ENCODE measurements at places on chromosomes 3 and 15.

- DNase-seq, result no peak
Observed at GRCh38 chr3:162096874-162097273, 600.3 kb downstream of the OTOL1 start.

DNA sequence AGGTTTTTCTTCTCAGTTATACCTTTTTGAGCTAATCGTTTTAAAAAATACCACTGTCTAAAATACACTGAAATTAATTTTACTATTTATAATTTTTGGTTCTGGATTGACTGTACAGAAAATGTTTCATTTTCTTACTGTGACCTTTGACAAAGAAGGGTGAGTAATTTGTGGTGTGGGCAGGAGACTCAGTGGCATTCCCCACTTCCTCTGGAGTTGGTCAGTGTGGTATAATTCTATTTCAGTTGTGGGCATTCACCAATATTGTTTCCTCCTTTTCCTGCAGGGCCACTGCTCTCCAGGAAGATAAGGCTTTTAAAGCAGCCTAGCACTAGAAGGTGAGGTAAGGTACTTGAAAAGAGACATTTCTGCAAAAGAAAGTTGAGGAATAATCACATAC is 6.5 kb downstream of the DAG1 start:
- no peak for DNase-seq

DNA sequence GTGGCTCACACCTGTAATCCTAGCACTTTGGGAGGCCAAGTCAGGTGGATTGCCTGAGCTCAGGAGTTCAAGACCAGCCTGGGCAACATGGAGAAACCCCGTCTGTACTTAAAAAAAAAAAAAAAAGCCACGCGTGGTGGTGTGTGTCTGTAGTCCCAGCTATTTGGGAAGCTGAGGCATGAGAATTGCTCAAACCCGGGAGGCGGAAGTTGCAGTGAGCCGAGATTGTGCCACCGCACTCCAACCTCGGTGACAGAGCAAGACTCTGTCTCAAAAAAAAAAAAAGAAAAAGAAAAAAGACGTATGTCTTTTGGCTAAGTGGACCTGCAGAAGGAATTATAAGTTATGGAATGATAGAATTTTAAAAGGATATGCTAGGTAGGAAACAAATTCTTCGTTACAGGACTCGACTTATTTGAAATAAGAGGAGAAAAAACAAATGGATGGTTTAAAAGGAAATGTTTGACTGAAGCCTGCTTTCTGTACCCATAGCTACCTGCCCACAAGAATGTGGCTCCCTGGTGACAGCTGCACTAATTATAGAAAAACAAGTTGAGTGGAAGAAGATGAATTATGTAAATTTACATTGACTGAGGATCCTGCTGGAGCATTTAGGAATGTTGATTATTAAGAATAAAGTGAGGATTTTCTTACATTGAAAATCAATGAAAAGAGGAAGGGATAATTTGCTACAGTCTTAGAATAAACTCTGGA is 36.0 kb upstream of the SKIL start:
- DNase-seq, result no peak

- DNase-seq, result no peak
Observed at GRCh38 chr15:41882689-41883483, 11.0 kb downstream of the SPTBN5 start.

DNA sequence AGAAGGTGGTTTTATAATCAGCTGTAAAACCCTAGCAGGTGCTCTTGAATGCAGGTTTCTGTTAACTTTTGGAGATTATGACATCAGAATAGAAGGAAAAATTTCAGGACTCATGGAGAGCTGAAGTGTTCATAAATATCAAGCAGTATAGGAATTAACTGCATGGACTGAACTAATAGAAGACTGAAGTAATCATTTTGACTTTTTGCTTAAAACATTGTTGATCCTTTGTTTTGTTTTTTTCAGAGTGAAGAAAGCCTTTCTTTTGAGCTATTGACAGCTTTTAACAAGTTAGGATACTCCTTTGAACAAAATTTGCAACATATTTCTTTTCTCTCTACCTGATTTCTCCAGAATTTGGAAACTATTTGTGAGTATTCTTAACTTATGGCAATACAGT is 70.6 kb upstream of the DAZL start:
- no peak for DNase-seq

DNA sequence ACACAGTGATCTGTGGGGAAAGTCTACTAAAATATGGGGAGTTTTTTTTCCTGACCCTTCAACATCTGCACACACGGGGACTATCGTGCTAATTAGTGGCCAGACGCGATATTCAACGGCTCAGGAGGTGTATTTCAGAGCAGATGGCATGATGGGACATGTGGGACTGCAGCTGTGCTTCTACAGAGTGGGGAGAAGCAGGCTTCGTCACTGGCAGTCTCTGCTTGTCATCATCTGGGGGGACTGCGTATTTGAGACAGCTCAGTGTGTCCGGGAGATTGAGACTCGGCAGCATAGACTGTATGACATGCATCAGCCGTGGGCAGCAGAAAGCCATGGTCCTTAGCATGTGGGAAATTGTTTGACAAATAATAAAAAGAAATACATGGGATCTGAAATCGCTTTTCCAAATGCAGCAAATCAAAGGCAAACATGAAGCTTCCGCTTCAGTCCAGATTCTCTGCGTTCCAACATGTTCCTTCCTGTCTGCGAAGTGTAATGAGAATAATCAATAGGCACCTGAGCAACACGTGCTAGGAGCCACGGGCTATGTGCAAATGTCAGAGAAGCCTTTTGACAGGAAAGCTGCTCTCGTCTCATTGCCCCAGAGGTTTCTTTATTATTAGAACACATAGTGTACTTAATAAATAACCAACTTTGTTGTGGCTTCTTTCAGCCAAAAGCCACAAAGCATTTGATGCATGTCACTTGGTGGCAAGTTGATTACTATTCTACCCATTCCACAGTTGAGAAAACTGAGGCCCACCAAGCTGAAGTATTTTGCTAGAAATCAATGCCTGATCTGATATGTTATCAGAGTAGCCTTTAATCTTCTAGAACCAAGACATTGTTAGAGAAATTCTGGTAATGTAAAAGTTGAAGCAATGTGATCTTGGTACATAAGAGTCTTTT is 276.3 kb downstream of the RYR3 start:
- DNase-seq, result no peak

DNA sequence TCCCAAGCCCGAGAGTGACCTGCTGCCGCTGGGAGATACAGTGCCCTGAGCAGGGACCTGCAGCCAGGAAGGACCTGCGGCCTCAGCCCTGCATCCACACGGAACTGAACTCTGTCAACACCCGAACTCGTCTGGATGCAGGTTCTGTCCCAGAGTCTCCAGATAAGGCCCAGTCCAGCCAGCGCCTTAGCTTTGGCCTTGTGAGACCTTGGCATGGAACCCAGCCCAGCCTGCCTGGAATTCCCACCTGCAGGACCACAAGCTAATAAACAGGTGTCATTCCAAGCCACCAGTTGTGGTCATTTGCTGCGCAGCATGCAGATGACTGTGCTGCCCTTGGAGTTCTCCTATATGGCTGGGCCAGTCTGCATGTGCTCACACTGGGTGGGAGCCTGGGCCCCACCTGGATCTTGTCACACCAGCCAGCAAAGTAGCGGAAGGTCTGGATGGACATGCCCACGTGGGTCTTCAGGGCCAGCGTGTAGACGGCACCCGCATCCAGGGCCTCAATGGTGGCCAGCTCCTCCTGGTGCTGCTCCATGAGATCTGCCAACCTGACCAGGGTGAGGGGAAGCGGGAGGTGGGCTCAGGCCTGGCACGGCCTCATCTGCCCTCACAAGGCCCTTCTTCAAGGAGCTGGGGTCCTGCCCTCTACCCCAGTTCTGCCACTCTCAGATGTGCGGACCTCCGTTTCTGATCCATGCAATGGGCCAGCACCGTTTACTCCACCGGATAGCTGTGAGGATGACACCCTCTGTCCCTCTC is 47.2 kb upstream of the SLC41A3 start:
- DNase-seq, result no peak

DNA sequence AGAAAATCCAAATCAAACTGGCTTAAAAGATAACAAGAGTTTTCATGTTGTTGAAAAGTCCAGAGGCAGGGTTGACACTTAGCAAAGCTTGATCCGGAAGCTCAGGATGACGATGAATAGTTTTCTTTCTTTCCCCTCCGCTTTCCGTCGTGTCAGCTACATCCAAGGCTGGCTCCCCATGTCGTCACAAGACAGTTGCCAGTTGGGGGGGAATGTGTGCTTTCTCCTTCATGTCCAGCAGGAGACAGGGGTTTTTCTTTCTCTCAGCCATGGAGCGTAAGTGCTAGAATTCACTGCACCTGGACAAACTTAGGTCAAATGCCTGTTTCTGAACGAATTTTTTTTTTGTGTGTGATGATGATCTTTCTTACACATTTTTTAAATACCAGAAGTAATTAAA is 273.8 kb upstream of the RGMA start:
- DNase-seq, result no peak

- no peak for DNase-seq
Observed at GRCh38 chr3:117919621-117920020, 1115.0 kb downstream of the IGSF11 start.

- no peak for DNase-seq
Observed at GRCh38 chr3:100602506-100603444, 6.6 kb upstream of the ADGRG7 start.

DNA sequence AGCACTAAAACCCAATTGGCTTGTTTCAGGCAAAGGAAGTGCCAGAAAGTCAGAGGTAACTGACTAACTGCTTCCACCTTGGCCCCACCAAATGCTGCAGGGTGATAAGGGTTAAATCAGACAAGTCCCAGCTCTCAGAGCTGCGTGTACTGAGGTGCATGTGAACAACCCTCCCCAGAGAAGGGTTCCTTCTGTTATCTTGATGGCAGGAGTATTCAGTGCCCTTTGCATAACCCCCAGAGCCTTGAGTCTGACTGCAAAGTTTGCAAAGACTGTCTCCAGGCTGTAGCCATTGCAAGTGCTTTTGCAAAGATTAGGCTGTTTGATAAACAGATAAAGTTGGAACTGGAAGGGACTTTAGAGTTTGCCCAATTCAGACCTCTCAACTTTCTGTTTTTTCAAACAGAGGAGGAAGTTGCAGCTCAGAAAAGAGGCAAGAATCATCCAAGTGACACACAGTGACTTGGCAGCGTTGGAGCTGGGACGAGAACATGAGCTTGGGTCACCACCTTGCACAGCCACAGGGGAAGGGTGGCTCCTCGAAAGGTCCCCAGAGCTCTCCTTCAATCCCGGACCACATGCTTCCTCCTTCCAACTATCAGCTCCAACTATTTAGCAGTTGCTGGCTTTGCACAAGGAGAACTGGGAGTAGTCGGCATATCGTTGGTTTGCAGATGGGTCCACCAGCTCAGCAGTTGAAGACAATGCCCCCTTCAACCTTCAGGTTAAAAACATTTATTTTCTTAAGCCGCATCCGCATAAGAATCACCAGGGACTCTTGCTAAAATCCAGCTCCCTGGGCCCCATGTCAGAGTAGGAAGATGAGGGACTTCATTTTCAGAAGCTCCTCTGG is 224.8 kb upstream of the HES1 start:
- no peak for DNase-seq

- DNase-seq, result no peak
Observed at GRCh38 chr3:186955898-186956696, 25.8 kb downstream of the ST6GAL1 start.

DNA sequence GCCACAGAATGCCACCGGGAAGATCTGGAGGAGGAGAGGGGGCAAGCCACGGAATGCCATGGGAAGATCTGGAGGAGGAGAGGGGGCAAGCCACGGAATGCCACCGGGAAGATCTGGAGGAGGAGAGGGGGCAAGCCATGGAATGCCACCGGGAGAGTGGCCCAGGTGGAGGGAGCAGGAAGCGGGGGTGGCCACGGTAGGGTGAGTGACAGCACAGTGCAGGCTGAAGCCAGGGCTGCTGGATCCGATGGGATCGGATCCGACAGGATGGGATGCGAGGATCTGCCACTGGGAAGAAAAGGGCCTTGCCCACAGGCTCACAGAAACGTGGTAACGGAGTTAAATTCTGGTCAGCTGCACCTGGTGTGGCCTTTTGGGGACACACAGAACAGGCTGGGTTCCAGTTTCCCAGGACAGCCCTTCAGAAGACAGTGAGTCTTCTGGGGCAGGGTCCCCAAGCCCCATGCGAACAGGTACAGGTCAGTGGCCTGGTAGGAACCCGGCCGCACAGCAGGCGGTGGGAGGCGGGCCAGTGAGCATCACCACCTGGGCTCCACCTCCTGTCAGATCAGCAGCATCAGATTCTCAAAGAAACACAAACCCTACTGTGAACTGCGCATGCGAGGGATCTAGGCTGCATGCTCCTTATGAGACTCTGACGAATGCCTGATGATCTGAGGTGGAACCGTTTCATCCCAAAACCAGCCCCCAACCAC is 58.8 kb downstream of the XXYLT1 start:
- no peak for DNase-seq

- no peak for DNase-seq
Observed at GRCh38 chr15:90809536-90809935, 58.9 kb upstream of the FURIN start.

DNA sequence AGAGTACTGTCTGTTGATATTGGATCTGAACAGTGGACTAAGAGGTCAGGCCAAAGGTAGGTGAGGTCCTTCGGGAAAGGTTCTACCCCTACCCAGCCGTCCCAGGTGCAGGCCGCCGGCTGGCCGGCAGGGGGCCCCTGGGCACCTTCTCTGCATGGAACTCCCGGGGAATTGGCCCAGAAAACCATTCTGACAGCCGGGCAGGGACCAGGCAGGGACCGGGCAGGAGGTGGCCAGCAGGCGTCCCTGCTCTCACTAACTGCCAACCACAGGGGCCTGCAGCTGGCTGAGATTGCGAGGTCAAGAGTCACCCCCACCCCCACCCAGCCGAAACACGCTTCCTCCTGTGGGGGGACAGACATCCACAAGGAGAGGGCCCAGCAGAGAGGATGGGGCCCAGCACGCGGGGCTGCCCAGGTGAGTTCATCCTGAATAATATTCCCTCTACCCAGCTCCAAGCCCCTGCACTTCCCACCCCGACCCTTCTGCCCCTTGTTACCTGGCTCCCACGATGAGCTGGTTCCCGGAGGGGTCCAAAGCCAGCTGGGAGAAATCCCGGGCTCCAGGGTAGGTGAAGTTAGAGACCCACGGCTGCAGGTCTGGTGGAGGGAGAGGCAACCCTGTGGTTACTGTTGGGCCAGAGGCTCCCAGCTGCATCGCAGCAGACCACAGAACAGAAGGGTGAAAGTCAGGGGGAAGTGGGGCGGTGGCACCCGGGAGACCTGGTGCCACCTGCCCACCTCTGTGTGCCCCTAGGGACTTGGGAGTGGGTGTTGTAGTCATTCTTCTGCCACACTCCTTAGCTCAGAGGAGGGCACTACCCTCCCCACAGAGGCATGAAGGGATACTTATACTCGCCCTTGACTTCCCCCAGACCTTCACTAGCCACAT is 84.4 kb downstream of the SEMA5B start:
- peak; percentile 48 for DNase-seq

GRCh38 chr3:109685084-109686079 is 348.0 kb upstream of the DPPA4 start:
- DNase-seq, result no peak

GRCh38 chr3:100419406-100419805 is 18.1 kb downstream of the LNP1 start:
- DNase-seq, result no peak

DNA sequence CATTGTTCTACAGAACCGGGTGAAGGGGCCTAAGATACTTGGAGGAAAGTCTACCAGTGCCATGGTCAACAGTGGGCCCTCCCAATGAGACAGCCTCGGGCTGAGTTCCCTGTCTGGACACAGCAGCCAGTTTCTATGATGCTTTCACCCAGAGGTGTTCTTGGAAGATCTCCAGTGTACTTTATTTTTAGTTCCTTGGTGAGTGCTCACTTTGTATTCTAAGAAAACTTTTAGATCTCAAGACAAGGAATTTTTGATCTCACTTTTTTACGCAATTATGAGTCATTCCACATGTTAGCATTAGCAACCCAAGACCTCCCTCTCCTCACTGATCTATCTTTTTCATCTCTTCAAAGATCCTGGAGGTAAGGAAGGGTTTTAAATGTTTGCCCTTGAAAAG is 287.7 kb downstream of the RORA start:
- no peak for DNase-seq

GRCh38 chr3:63830526-63830925 is 11.4 kb downstream of the C3orf49 start:
- DNase-seq, result no peak
